Kidney (tissue), 22 donors: ENCODE measurements at places on chromosomes 4 and X. TPM values are rescaled to one million over a fixed set of nuclear protein-coding genes. Genes with fewer than 3 reads are reported as not detected.

The TKTL2 gene
- total RNA-seq: not detected

The GAGE12F gene
- not detected for total RNA-seq

The GATA1 gene
- 0.60 TPM for total RNA-seq

The UGT2B11 gene
- not detected for total RNA-seq

The CCNI gene
- total RNA-seq: 314 TPM

The GUCY1B1 gene
- total RNA-seq: 24.7 TPM

DNA sequence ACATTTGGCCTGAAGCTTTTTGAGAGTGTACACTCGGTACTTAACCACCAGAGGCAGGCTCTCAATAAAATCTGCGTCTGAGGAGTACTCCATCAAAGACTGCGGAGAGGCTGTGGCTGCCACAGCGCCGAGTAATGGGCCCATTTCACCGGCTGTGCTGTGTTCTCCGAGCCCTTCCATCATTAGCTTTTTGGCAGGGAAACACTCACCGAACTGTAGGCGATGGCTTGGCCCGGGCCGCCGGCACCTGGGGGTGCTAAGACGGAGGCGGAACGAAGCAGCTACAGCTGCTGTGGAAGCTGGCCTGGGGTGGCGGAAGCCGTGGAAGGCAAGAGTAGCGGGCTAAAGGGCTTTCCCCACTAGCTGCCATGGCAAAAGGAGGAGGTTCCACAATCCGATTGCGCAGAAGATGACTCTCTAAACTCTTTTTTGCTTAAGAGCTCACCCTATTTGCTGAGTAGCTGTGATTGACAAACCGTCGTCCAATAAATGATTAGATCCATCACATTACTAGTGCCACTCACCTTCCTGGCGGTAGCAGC is 48.5 kb upstream of the PABPC1L2A start:
- peak; percentile 54 for DNase-seq
- peak overlapping the region; percentile 34 for H3K4me3 ChIP-seq
- H3K27me3 ChIP-seq: no peaks in the 10 kb centered on the region
- no peaks in the 10 kb centered on the region for H3K36me3 ChIP-seq

GRCh38 chr4:87545052-87545451 is 15.9 kb upstream of the SPARCL1 start:
- DNase-seq: no peak
- no peaks in the 10 kb centered on the region for H3K4me1 ChIP-seq
- no peak overlapping the region for H3K27ac ChIP-seq
- H3K27me3 ChIP-seq: no peaks in the 10 kb centered on the region

DNA sequence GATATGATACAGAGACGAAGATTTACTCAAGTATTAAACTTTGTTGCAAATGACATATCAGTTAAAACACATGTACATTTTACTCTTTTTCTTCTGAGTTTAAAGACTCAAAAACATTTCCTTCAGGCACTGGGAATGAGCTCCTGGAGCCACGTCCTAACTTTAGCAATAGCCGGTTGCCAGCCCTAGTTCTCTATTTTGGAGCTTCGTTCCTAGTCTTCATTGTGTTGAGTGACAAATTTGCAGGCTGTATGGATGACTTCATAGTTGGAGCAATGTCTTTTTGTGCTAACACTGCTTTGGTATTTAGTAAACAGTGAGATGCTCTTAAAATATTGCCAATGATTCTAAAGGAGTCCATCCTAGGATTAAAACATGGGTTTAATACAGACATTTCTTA is 190.9 kb downstream of the FAT4 start:
- H3K4me3 ChIP-seq: no peak overlapping the region
- no peak for DNase-seq
- H3K36me3 ChIP-seq: no peaks in the 10 kb centered on the region
- H3K4me1 ChIP-seq: no peaks in the 10 kb centered on the region

DNA sequence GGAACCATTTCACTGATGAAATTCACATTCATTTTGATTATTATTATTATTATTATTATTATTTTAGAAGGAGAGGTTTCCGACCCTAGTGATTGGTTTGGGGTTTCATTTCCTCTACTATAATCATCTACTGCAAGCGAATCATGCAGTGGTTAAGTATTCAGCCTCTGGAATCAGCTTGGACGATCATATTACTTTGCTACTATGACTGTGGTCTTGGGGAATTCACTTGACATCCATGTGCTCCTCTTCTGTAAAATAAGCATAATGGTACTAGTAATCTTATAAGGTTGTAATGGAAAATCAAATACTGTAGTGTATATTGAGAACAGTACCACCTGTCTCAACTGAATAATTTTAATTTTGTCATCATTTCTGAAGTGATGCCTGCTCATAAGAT is 132.1 kb upstream of the SLC4A4 start:
- no peak for DNase-seq
- no peaks in the 10 kb centered on the region for H3K27me3 ChIP-seq
- H3K36me3 ChIP-seq: no peaks in the 10 kb centered on the region
- no peak overlapping the region for H3K4me3 ChIP-seq
- no peak overlapping the region for H3K27ac ChIP-seq
- no peaks in the 10 kb centered on the region for H3K4me1 ChIP-seq

DNA sequence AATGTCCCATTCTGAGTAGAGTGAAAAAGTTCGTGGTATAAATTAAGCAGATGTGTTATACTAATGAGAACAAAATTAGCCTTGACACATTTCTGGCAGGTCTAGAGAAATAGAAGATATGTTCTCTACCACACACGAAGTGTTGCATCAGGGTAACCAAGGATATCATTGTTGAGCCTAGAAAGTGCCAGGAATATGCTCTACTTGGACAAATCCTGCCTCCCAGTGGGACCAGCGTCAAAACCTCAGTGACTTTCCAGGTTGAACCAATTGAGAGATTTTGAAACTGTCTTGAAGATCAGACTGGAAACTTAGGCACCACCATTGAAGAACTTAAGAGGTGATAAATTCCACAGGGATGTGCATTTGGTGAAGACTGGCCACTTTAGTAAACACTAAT is 115.9 kb downstream of the HPGD start:
- no peaks in the 10 kb centered on the region for H3K36me3 ChIP-seq
- DNase-seq: no peak

- DNase-seq: no peak
- H3K27ac ChIP-seq: no peak overlapping the region
- H3K4me1 ChIP-seq: no peaks in the 10 kb centered on the region
- no peaks in the 10 kb centered on the region for H3K27me3 ChIP-seq
Observed at GRCh38 chr4:108519911-108520601, 100.3 kb upstream of the RPL34 start.

DNA sequence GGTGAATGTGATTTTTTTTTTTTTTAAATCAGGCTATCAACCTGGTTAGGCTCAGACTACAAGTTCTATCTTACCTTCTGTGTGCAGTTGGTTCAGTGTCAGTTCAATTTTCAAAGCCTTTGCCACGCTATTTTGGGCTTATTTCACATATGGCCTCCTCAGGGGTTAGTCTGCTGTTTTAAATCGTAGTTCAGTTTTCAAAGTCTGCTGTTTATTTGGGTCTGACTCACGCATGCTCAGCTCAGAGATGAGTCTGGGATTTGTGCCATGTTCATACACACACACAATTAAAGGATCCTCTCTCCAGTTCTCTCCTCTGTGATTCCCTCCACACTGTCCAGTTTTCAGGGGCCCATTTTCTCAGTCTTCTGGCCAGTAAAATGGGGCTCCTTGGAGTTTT is 32.3 kb upstream of the ZFX start:
- no peaks in the 10 kb centered on the region for H3K36me3 ChIP-seq
- no peaks in the 10 kb centered on the region for H3K27me3 ChIP-seq
- DNase-seq: peak; percentile 26
- peak overlapping the region; percentile 42 for H3K4me3 ChIP-seq
- H3K27ac ChIP-seq: no peak overlapping the region

- no peak overlapping the region for H3K27ac ChIP-seq
- H3K27me3 ChIP-seq: no peaks in the 10 kb centered on the region
- DNase-seq: no peak
- H3K4me3 ChIP-seq: no peak overlapping the region
- no peaks in the 10 kb centered on the region for H3K4me1 ChIP-seq
- no peaks in the 10 kb centered on the region for H3K36me3 ChIP-seq
Observed at GRCh38 chr4:130545596-130545995, 1449.6 kb downstream of the C4orf33 start.

- H3K27me3 ChIP-seq: no peaks in the 10 kb centered on the region
- H3K4me1 ChIP-seq: no peaks in the 10 kb centered on the region
- no peaks in the 10 kb centered on the region for H3K36me3 ChIP-seq
Observed at GRCh38 chrX:123172869-123173268, 11.2 kb upstream of the GRIA3 start.

- no peaks in the 10 kb centered on the region for H3K4me1 ChIP-seq
- no peaks in the 10 kb centered on the region for H3K36me3 ChIP-seq
- H3K27ac ChIP-seq: no peak overlapping the region
- DNase-seq: no peak
- H3K27me3 ChIP-seq: no peaks in the 10 kb centered on the region
Observed at GRCh38 chr4:140126261-140126660, 27.7 kb downstream of the MAML3 start.
